ENCODE measurements at places on chromosomes 13 and 19.

- DNase-seq = no peak
Observed at GRCh38 chr19:15437355-15438123, 12.2 kb downstream of the WIZ start.

- DNase-seq = no peak
Observed at GRCh38 chr13:108974686-108975085, 345.3 kb downstream of the MYO16 start.

GRCh38 chr19:15525291-15525690 lies 17.0 kb downstream of the CYP4F22 start:
- DNase-seq = no peak

DNA sequence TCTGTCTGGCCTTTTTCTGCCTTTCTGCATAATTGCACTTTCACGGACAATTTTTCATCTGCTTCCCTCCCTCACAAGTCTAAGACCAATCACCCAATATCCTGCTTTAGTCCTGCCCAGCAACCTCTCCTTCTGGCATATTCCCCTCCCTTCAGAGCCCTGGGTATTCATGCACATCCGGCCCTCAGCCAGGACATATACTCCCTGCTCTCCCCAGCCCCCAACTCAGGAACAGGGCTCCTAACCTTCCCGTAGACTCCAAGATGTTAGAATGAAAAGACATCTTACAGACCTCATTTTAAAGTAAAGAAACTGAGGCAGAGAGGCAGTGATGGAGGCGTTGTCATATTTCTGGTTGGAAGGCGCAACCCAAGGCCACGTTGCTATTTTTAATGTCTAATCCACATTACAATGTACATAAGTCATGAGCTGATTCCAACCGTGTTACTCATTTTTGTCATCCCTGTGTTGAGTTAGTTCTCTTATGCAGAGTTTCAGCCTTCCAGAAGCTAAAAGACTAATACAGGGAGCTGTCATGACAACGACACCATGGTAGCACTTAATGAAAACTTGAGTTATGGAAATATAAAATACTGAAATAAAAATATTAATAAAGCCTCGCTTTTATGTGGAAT lies 209.2 kb downstream of the TSHZ3 start:
- no peak for DNase-seq

- no peak for DNase-seq
Observed at GRCh38 chr13:39965309-39965708, 309.8 kb downstream of the COG6 start.

DNA sequence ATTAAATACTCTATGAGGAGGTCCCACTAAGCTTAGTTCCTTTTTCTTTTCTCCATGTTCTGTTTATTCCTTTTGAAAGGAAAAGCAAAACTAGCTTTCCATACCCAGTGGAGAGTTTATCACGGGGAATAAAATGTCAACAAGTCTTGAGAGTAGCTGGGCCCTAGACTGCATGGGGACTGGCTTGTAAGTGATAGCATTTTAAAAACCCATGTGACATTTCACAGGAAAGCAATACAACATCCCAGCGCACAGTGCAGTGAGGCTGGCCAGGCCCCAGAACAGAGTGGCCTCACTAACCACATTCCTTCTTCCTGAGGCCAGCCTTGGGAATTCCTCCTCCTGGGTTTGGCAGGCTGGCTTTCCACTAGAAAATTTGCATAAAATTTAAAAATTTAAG lies 149.8 kb downstream of the DLEU7 start:
- DNase-seq = peak; percentile 78

- no peak for DNase-seq
Observed at GRCh38 chr13:63942372-63942771, 2526.7 kb upstream of the PCDH20 start.

- no peak for DNase-seq
Observed at GRCh38 chr13:48944221-48944620, 31.5 kb upstream of the FNDC3A start.

DNA sequence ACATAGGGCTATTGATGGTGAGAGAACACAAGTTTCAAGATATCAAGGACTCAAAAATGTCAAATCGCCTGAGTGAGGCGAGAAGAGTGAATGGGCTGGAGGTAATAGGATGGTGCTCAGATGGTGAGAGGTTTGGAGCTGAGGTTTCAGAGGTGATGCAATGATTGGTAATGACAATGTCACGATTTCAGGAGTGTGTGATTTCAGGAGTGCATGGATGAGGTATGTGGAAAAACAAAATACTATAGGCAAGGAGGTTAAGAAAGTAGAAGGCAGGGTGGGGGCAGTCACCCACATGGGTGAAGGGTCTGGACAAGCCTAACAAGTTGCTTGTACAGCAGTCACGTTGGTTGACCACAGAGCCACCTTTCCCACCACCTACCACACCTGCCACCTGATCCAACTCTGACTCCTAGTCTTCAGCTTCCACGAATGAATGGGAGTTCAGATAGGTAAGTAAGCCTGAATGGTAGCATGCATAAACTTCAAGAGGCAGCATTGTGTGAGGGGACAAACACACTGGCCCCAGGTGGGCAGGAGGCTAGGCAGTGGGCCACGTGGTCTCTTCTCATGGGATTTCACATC lies 71.5 kb downstream of the RUBCNL start:
- no peak for DNase-seq

Measured in heart left ventricle (tissue), 16 donors.